Tibial nerve (tissue), 4 donors: ENCODE measurements at places on chromosomes 12 and 14. TPM values are rescaled to one million over a fixed set of nuclear protein-coding genes. Genes with fewer than 3 reads are reported as not detected.

CLEC14A gene
- total RNA-seq: 66.9 TPM

DBX2 gene
- total RNA-seq: not detected

PTPRB gene
- 28.4 TPM for total RNA-seq

DNA sequence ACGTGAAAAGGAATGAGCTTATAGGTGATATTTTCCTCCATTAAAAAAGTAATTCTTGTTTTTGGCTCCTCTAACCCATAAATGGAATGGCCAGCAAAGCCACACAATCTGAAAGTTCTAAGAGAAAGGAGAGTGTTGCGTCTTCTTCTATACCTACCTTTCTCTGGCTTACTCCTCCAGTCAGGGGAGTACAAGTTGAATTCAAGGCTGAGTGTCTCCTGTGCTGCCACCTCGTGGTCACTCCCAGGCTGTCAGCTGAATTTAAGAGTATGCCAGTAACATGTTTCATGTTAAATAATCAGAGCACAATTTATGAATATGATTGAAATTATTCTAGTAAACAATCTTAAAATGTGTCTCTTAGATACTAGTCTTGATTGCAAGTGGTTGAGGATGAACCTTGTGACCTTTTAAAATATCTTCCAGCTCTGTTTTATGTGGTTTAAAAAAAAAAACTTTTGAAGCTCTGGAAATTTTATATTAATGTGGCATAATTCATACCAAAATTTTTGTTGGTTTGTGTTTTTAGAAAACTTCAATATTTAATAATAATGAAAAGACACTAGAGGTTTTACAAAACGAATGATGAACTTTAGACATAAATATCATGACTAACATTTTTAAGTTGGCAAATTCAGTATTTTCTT, 31.7 kb downstream of the PTHLH start:
- H3K4me3 ChIP-seq: no peak overlapping the region
- DNase-seq: peak; percentile 85
- H3K4me1 ChIP-seq: no peaks in the 10 kb centered on the region
- H3K36me3 ChIP-seq: no peaks in the 10 kb centered on the region

GRCh38 chr12:106287364-106287763, 15.2 kb upstream of the TCP11L2 start:
- H3K27me3 ChIP-seq: no peaks in the 10 kb centered on the region
- no peaks in the 10 kb centered on the region for H3K36me3 ChIP-seq
- H3K27ac ChIP-seq: no peak overlapping the region
- H3K4me3 ChIP-seq: no peak overlapping the region
- no peaks in the 10 kb centered on the region for H3K4me1 ChIP-seq
- no peak for DNase-seq
